Dermis blood vessel endothelial cell (primary cell): ENCODE measurements at places on chromosomes 2 and 18. TPM values are rescaled to one million over a fixed set of nuclear protein-coding genes. Genes with fewer than 3 reads are reported as not detected.
A peak's percentile ranks its signal among the peaks of the same experiment; 100 is the strongest.

DNA sequence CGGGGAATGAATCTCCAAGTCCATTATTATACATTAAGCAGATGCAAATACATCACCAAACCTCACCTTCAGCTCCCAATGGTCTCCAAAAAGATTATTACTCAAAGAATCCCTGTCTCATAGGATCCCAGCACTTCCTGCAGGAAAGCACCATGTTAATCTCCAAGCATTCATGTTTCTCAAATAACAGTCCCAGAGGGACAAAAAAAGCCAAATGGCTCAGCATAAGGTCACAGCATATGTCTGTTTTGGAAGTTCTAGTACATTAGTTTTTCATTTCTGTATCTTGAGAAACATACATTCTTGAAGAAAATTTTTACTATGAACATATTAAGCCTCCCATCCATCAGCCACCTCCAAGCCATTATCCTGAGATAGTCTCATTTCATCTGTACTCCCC lies 103.3 kb downstream of the METTL4 start:
- no peak for DNase-seq

- DNase-seq: no peak
Observed at GRCh38 chr2:192571636-192572035, 376.9 kb upstream of the TMEFF2 start.

DNA sequence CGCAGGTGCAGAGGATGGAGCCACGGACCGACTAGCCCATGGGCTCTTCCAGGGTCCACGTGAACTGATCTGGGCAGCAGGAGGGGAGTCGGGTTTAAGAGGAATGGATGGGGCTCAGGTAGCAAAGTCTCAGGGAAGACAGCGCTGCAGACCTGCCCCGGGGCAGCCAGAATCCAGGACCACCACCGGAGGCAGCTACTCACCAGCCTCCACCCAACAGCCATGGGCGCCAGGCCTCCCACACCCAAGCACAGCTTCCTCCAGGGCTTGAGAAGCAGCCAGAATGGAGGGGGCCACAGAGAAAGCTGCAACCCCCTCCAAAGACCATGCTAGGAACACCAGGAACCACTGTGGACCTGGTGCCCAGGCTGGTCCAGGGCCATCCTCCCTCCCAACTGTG lies 164.3 kb downstream of the TWIST2 start:
- no peak for DNase-seq

DNA sequence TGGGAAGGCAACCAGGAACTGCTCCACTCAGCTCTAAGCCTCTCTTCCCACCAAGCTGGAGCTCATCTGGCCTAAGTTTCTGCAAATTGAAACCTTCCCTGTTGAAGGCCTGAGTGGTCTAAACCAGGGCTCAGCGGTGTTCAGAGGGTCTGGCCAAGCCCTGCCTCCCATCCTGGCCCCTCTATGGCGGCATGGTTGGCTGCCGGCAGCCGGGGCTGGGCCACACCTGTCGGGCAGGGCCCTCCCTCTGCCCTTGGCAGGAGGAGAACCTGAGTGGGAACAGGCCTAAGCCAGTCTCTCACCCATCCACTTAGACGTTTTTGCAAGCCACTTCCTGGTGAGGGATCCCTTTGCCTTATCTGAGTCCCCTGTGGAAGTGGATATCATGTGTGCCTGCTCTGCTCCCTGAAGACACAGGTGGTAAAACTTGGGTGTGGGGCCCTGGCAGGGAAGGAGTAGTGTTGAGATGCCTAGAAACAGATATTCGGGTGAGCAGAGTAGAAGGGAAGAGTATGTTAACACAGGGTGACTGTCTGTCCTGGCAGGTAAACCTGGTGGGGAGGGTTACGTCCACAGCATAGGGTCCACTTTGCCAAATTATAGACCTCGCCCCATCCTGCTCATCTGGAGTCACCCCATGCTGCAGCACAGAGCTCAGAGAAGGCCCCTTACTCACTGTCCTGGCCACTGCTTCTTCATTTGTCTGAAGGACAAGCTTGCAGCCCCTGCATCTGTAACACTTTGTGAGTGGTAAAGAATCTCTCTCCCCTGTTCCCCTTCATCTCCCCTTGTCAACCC lies 63.0 kb upstream of the SIX2 start:
- no peak for DNase-seq

DNA sequence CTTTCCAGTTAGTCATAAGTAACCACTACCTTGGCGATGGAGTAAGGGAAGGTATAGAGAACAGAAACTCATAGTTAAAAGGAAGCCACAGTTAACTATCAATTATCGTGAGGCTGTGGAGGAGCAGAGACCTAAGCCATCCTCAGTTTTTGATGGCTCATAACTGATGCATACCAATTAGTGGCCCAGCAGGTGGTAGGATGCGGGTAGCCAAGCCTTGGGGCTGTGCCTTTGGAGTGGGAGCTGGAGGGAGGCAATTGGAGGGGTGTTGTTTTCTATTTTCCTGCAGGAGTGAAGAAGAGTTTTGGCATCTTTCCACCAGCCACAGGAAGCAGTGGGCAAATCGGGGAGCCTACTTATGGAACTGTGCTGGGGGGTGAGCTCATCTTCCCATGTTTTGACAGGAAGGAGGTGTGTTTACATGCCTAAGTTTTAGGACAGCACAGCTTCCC lies 194.8 kb downstream of the TPGS2 start:
- DNase-seq: no peak

- DNase-seq: peak; percentile 77
Observed at GRCh38 chr18:35267161-35267651, 22.8 kb downstream of the ZSCAN30 start.

- DNase-seq: no peak
Observed at GRCh38 chr2:236840857-236841256, 244.8 kb upstream of the COPS8 start.

- DNase-seq: peak; percentile 80
Observed at GRCh38 chr18:55110436-55110835, 151.2 kb upstream of the CCDC68 start.

- no peak for DNase-seq
Observed at GRCh38 chr2:225340923-225341322, 58.6 kb upstream of the NYAP2 start.

- DNase-seq: no peak
Observed at GRCh38 chr2:134508391-134508790, 210.4 kb downstream of the TMEM163 start.

DNA sequence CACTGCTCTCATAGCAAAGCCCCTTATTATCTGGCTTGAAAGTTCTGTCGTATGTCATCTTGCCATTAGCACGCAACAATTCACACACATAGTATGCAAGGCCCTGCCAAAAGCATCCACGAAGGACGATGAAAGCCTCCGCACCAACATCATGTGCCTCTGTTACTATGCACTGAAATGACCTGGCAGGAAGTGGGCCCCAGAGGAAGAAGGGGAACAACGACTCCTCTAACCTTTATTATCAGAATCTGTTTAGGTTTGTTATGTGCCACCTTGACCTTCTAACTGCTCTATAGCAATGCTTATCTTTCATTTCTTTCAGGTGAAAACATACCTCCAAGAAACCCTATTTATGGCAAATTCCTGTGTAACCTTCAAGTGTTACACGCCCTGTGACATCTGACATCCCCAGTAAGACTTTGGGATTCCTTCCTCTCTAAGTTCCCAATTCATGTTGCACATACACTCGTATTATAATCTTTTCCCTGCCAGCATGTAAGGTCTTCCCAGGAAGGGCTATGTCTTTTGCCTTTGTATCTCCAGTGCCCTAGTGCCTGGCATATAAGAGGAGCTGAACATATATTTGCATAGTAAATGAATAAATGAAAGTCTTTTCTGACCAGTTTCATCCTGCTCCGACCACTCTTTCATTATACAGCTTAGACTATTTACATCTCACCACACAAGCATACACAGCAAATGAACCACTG lies 7.0 kb upstream of the NDUFV2 start:
- DNase-seq: peak; percentile 41

GRCh38 chr2:16149349-16150243 lies 209.2 kb downstream of the MYCN start:
- DNase-seq: no peak

DNA sequence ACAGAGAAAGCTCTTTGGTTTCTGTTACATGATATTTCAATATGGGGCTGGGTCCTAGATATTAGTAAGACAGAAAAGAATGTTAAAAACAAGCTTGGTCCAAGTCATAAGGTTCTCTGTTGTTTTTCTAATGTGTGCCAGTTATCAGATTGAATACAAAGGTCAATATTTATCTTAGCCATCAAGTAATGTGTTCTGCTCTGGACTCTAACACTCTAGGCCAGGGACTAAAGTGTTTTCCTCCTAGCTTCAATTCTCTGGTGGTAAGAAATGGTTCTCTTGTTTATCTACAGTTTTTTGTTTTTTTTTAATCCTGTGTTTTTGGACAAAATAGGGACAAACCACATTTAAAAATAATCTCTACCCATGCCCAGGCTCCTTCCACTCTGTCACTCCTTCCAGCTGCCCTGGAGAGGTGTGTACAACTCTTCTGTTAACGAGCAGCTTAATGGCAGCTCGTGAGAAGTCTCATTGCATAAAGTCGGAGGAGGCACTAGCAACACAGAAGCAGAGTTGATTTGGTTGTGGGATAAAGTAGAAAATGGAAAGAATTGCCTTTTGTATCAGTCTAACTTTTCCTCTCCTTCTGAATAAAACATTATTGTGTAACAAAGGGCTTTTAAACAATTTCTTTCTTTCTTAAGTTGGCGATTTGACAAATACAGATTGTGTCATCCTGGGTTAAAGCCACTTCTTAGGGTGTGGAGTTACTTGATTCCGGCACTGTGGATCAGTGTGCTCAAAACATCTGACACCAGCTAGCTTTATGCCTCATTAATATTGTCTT lies 8.0 kb upstream of the SESTD1 start:
- peak; percentile 33 for DNase-seq

GRCh38 chr2:57987835-57988573 lies 58.6 kb upstream of the VRK2 start:
- no peak for DNase-seq

DNA sequence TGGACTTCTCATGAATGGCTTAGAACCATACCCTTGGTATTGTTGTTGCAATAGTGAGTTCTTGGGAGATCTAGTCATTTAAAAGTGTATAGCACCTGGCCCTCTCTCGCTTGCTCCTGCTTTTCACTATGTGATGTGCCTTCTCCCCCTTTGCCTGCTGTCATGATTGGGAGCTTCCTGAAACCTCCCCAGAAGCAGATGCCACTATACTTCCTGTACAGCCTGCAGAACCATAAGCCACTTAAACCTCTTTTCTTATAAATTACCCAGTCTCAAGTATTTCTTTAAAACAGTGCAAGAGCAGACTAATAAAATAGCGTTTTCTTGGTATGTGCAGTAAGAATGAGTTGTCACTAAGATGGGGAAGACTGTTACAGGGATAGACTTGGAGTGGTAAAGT lies 31.6 kb downstream of the BAZ2B start:
- no peak for DNase-seq

DNA sequence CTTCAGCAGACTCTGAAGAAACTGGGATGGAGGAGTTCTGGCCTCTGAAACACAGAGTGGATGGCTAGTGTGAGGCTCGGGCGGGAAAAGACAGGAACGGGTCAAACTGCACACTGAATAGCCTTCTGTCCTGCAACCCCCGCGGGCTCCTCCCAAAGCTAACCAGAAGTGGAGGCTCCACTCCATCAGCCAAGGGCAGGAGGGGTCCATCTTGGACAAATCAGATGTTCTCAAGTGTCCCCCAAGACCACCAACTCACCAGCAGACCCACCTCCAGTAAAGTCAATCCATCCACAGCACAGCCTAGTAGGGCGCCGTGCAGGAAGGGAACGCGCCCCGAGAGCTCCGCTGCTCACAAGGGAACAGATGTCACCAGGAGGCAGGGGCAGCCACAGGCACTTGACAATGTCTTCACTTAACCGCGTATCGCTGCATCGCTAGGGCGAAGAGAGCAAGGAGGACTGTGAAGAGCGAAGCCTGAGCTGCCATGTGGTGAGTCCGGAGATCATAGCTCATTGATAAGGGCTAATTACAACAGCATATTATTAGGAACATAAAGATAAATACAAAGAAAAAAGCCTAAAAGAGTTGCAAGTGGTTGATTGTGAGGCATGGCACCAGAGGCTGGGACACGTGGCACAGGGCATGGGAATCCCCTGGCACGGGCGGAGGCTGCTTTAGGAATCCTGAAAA lies 494.6 kb upstream of the MYT1L start:
- no peak for DNase-seq

GRCh38 chr2:1968988-1969700 lies 224.8 kb upstream of the PXDN start:
- DNase-seq: no peak

GRCh38 chr2:43031471-43032212 lies 194.8 kb downstream of the ZFP36L2 start:
- no peak for DNase-seq

DNA sequence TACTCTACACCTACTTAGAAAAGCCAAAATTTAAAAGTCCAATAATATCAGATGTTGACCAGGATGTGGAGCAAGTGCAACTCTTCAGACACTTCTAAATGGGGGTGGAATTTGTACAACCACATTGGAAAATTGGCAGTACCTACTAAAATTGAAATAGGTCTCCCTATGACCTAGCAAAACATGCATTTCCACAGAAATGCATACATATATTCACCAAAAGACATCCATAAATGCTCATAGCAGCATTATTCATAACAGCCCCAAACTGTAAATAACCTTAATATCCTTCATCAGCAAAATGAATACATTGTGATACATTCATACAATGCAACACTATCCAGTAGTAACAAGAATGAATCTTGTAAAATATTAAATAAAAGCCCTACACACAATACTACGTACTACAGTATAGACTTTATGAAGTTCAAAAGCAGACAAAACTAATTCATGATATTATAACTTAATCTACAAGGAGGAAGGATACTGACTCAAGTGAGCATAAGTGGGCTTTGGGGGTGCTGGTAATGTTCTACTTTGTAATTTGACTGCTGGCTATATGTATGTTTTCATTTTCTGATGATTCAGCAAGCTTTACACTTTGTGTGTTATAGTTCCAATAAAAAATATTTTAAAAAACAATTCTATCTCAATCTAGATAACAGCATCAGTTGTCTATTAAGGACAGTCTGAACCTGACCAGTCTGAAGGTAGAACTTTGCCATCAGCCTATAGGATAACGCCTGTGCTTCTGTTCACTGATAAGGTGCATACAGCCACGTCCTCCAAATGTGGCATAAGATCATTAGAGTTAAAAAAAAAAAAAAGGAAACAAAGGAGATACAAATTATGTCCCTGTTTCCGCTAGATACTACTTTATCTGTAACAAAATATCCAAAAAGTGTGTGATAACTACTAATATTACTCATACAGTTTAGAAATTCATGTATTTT lies 6.6 kb upstream of the TNFRSF11A start:
- DNase-seq: no peak

GRCh38 chr2:236887531-236887930 lies 198.2 kb upstream of the COPS8 start:
- peak; percentile 76 for DNase-seq

GRCh38 chr2:174590928-174591648 lies 6.5 kb downstream of the WIPF1 start:
- no peak for DNase-seq

GRCh38 chr18:69758458-69758857 lies 189.2 kb downstream of the CD226 start:
- no peak for DNase-seq

- DNase-seq: no peak
Observed at GRCh38 chr2:40592218-40592617, 140.3 kb upstream of the SLC8A1 start.

- DNase-seq: no peak
Observed at GRCh38 chr2:16637304-16637703, 28.3 kb downstream of the CYRIA start.

EFHD1 gene
- 0.14 and 0.17 TPM in 2 replicates for total RNA-seq

KIF1A gene
- total RNA-seq: 0.05 TPM in 1 of 2 replicates, not detected in the other

RNF125 gene
- total RNA-seq: 4.3 and 9.4 TPM in 2 replicates

CRYGC gene
- total RNA-seq: not detected in 2 replicates

SERPINB10 gene
- not detected in 2 replicates for total RNA-seq

NIF3L1 gene
- 10.9 and 17.5 TPM in 2 replicates for total RNA-seq

G6PC2 gene
- total RNA-seq: not detected in 2 replicates

FBXO41 gene
- 0.19 and 0.34 TPM in 2 replicates for total RNA-seq

DPP10 gene
- total RNA-seq: not detected in 2 replicates
